Pancreas (tissue), 10 donors: ENCODE measurements at places on chromosomes 2 and 18.

DNA sequence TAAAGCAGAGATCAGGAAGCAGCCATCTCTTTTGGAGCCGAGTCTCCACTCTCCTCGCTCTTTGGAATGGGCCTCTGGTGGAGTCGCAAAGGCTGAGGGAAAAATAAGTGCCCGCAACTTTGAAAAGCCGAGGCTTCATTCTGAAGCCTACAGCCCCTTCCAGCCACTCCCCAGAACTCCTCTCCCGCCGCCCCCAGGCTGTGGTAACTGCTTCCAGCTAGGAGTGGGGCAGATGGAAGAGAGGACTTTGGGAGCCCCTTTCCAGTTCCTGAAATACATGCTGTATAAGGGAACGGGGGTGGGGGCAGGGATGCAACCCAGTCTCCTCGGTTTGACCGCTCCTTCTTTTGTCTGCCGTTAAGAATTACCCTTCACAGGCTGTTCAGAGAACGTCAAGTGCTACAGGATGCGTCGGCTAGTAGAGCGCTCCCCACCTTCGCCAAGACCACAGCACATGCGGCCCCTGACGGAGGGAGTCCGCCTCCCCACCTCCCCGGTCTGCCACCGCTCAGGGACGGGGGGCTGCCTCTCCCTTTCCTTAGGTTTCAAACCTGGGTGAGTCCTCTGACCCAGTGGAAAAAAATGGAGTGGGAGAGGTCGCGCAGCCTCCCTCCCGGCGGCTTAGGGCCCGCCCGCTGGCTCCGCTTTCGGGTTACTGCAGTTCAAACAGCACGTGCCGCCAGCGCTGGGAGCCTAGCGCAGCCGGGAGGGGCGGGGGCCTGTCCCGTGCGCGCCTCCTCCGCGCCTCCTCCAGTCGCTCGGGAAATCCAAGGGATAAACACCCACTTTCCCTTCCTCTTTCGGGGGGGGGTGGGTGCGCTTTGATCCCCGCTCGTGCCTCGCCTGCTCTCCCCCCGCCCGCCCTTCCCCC is 4.9 kb downstream of the CYP26B1 start:
- DNase-seq, result no peak

DNA sequence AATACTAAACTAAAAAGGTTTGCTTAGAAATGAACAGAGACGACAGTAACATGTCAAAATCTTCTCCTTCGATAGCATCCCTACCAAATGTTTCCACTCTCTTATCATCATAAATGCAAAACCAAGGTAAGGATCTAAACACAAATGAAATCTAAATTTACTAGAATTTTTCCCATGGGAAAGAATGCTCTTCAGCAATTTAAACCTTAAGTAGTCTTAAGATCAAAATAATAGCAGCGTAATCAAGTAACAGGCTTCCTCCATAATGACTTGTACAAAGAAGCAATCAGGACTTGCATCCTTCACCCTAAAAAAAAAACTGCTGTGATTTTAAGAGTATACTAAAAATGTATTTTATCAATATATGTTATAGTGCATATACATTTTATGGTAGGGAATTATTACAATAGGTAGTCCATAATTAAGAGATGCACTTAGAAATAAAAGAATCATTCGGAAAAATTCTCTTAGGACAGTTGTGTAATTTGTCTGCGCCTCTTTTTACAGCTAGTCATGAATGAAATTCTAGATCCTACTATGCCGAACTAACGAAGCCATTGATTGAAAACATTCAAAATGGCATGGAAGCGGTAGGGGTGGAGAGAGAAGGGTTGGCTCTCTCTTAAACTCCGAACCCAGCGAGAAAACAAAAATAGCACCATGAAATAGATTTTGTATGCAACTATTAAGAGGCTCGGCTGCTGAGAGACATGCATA is 1.3 kb downstream of the PGAP1 start:
- DNase-seq, result no peak

DNA sequence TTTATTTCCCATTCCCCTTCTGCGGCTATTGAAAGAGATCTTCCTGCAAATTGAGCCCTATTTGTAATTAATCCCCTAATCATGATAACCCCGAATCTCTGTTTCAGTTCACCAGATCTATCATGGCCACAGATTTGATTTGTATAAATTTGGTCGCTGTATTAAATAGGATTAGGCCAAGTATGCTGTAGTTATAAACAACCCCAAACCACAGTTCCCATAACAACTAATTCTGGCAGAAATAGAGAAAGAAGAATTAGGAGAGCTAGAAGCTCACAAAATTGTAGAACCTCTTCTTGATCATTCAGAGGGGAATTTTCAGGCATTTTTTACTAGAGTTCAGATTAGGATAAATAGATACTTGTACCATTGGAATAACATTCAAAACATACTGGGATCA is 433.7 kb upstream of the TNP1 start:
- DNase-seq, result no peak

GRCh38 chr18:22355598-22355997 is 62.1 kb downstream of the CTAGE1 start:
- DNase-seq, result no peak

DNA sequence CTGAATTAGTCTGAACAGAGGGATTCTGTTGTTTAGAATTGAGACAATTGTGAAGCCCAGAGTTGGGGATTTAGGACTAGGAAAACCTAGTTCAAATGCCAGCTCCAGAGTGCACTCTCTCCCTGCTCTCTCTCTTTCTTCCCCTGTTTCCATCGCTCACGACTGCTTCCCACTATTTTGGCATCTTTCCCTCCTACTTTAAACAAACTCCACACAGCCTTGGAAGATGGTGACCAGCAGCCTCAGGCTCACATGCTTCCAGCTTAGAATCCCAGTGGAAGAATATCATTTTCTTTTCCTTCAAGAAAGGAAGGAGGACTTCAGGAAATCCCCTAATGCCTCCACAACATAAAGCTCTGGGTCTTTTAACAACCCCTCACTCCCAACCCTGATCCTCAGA is 6.1 kb upstream of the DNMT3A start:
- no peak for DNase-seq

DNA sequence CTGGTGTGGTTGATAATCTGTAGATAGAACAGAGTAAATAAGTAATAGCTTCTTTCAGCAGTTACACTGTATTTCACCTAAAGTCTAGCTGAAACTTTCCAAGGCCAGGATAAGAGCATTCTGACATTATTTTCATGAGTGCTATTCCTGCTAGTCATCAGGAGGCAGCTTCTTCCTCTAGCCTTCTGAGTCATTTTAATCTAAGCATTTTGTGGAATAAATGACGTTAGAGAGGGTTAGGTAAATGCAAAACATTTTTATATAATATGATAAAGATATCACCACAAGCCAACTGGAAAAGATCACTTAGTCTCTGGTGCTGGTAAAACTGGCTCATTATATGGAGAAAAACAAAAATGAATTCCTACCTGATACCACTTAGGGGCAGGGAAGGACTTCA is 138.5 kb downstream of the MEP1B start:
- no peak for DNase-seq

- no peak for DNase-seq
Observed at GRCh38 chr2:96832408-96832753, 11.4 kb downstream of the ANKRD23 start.

- no peak for DNase-seq
Observed at GRCh38 chr2:9037166-9037565, 33.7 kb upstream of the MBOAT2 start.

DNA sequence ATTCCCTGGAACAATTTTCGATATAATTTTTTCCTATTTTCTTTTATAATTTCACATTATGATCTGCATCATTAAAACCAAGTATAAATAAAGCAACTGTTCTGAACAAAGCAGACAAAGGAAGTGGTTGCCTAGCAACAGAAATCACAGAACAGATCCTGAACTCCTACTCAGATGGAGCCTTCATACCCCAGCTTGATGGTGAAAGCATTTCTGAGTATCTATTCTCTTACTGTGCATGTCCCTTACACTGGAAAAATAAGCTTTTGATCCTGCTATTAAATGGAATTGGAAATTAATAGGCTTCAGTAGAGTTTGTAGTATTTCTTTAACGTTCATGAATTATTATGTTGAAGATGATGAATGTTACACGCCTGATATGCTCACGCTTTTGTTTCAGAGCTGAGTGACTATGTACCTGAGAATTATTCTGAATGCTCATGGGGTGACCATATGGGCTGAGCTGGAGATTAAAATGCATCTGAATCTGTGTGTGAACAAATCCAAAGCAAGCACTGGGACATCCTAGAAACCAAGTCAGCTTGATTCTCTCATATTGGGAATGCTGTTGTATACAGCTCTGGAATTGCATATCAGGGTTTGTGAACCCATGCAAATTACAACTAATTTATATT is 254.0 kb downstream of the KCNJ3 start:
- DNase-seq, result no peak

- no peak for DNase-seq
Observed at GRCh38 chr2:202165945-202166344, 72.5 kb downstream of the SUMO1 start.
